NCI-H1417 (cell line): ENCODE measurements at places on chromosomes 2 and 18.

- DNase-seq, result no peak
These were observed 218.3 kb downstream of the PTGR3 start for GRCh38 chr18:74990563-74991081.

DNA sequence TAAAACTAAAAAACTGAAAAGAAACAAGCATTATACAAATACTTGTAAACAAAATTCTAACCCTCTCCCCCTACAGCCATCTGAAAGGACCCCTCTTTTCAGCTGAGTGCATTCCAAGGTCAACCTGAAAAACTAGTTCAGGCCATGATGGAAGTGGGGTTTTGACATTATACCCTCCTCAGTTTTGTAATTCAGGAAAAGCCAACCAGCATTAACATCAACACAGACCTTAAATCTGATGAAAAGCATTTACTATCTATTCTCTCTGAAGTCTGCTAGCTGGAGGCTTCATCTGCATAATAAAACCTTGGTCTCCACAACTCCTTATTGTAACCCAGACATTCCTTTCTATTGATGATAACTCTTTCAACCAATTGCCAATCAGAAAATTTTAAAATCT lies 302.2 kb downstream of the CNTNAP5 start:
- no peak for DNase-seq

DNA sequence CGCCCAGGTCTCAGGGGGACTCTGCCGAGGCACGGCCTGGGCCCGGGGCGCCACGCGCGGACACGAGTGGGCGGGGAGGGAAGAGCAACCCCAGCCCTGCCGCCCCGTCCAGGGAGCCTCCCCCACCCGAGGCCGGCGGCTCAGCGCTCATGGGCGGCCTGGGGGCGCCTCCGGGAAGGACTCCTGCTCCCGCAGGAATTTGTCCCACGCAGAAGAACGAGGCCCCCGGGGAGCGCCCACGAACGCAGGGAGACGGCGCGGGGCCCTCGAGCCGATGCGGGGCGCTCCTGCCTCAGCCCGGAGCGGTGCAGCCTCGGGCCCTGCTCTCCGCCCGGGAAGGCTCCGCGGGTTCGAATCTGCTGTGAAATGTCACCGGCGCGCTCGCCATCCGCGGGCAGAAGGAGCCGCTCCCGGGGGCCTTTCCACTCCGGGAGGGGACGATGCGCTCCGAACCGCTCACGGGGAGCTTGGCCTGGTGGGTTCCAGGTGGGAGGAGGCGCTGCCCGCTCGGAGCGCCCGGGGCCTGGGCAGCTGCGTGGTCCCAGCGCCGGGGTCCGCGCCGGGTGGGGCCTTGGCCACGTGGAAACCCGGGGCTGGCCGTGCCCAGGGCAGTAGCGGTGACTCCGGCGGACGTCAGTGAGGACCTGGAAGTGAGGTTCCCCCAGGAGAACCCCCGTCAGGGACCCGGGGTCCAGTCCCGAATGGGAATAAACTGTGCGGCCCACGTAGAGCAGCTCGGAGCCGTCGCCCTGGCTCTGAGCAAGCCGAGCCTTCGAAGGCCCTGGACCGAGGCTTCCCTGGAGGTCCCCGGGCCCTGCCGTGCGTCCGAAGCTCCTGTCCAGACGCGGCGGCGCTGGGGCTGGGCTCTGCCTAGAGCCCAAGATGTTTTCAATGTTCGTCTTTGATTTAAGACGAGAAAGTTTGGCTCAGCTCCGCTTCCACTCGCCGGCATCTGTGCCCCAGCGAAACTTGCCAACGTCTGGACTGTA lies 41.4 kb upstream of the CTDP1 start:
- no peak for DNase-seq

- no peak for DNase-seq
These were observed 916.0 kb upstream of the CELF4 start for GRCh38 chr18:38481576-38481975.

GRCh38 chr18:41917181-41917580 lies 37.9 kb upstream of the PIK3C3 start:
- DNase-seq, result no peak
